ENCODE measurements at places on chromosomes 2 and 18. TPM values are rescaled to one million over a fixed set of nuclear protein-coding genes. Genes with fewer than 3 reads are reported as not detected.

Gene RELCH
- total RNA-seq: 17.4 TPM

Gene EPB41L3
- 0.34 TPM for total RNA-seq

Gene SERPINE2
- total RNA-seq: 93.3 TPM

Gene UGT1A3
- total RNA-seq: not detected

Gene GREB1L
- 12.2 TPM for total RNA-seq

DNA sequence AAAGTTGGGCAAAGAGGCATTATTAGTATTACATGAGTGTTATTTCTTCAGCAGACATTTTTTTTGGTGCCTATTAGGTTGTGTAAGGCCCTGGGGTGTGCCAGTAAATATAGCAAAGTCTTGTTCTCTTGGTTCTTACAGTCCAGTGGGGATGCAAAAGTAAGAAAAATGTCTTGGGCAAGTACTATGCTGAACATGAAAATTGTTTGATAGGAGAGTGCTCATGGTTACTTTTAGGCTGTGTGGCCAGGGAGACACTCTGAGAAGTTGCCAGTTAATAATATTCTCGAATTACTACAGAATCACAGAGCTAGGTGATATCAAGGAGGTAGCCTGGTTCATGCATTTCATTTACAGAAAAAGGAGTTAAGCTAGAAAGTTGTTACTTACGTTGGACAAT, 1.9 kb downstream of the AGFG1 start:
- peaks cover 11% of the 10 kb centered on the region for H3K4me1 ChIP-seq
- H3K4me3 ChIP-seq: peak overlapping the region; percentile 81
- no peaks in the 10 kb centered on the region for H3K36me3 ChIP-seq
- DNase-seq: no peak
- H3K27me3 ChIP-seq: no peaks in the 10 kb centered on the region
- no peak overlapping the region for H3K27ac ChIP-seq

- H3K4me1 ChIP-seq: peaks cover 6% of the 10 kb centered on the region
- H3K36me3 ChIP-seq: no peaks in the 10 kb centered on the region
- no peaks in the 10 kb centered on the region for H3K27me3 ChIP-seq
- no peak overlapping the region for H3K27ac ChIP-seq
Observed at GRCh38 chr2:151042964-151043363, 218.7 kb downstream of the RBM43 start.

DNA sequence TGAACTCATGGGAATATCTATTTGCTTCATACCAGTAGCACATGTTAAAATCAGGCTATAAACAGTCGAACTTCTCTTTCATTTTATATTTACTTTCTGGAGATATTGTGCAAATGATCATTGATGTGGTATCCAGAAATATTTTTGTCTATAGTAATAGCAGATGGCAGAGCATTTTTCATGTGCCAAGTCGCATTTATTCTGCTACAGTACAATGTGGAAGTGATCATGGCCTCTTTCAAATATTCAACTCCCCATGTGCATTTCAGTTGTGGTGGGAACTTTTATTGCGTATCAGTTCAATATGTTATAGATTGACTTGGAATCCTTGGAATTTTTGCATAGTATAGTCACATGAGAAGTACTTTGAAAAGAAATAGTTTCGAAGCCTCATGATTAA, 57.4 kb downstream of the RHBDD1 start:
- no peak overlapping the region for H3K4me3 ChIP-seq
- no peaks in the 10 kb centered on the region for H3K4me1 ChIP-seq
- no peaks in the 10 kb centered on the region for H3K27me3 ChIP-seq
- DNase-seq: no peak
- peaks cover 12% of the 10 kb centered on the region for H3K36me3 ChIP-seq

- no peaks in the 10 kb centered on the region for H3K27me3 ChIP-seq
- H3K4me3 ChIP-seq: no peak overlapping the region
- no peaks in the 10 kb centered on the region for H3K4me1 ChIP-seq
Observed at GRCh38 chr2:180952731-180953336, 27.6 kb upstream of the UBE2E3 start.

- H3K4me1 ChIP-seq: peaks cover 5% of the 10 kb centered on the region
- H3K27ac ChIP-seq: no peak overlapping the region
- no peak overlapping the region for H3K4me3 ChIP-seq
- H3K27me3 ChIP-seq: no peaks in the 10 kb centered on the region
- no peak for DNase-seq
Observed at GRCh38 chr2:145811276-145812164, 1291.6 kb upstream of the ZEB2 start.

- peaks cover 3% of the 10 kb centered on the region for H3K4me1 ChIP-seq
- DNase-seq: no peak
- H3K4me3 ChIP-seq: no peak overlapping the region
- no peaks in the 10 kb centered on the region for H3K27me3 ChIP-seq
Observed at GRCh38 chr2:192007581-192008228, 160.8 kb upstream of the CAVIN2 start.

GRCh38 chr2:208101716-208102631, 22.4 kb downstream of the CRYGD start:
- no peak overlapping the region for H3K27ac ChIP-seq
- H3K4me1 ChIP-seq: no peaks in the 10 kb centered on the region
